ENCODE measurements at places on chromosomes 5 and 9. TPM values are rescaled to one million over a fixed set of nuclear protein-coding genes. Genes with fewer than 3 reads are reported as not detected.

- no peaks in the 10 kb centered on the region for H3K4me1 ChIP-seq
- DNase-seq = no peak
- H3K27ac ChIP-seq = no peak overlapping the region
- H3K27me3 ChIP-seq = no peaks in the 10 kb centered on the region
- no peaks in the 10 kb centered on the region for H3K36me3 ChIP-seq
- H3K4me3 ChIP-seq = no peak overlapping the region
Measured at GRCh38 chr5:17178373-17178675, 39.1 kb upstream of the BASP1 start.

The FCHO2 gene
- total RNA-seq = 14.6 TPM

GRCh38 chr5:136028782-136029742, at the start of gene TGFBI:
Gene TGFBI (plus strand): TSS chr5:136028988. CDS start chr5:136029056, 68 bp downstream.
- H3K4me3 ChIP-seq = peak within 1 kb of the TSS; percentile 31
- no peak within 1 kb of the TSS for H3K27ac ChIP-seq
- peak; percentile 28 for DNase-seq

- H3K27me3 ChIP-seq = no peaks in the 10 kb centered on the region
- H3K36me3 ChIP-seq = no peaks in the 10 kb centered on the region
- peaks cover 4% of the 10 kb centered on the region for H3K4me1 ChIP-seq
- no peak overlapping the region for H3K4me3 ChIP-seq
- H3K27ac ChIP-seq = no peak overlapping the region
- no peak for DNase-seq
Measured at GRCh38 chr9:106758911-106759310, 104.1 kb upstream of the ZNF462 start.
